CD4-positive, alpha-beta T cell treated with Interleukin-6 for 4 hours (primary cell): ENCODE measurements at places on chromosomes 5 and 9.

GRCh38 chr9:32423371-32423770, 38.9 kb downstream of the ACO1 start:
- no peak for DNase-seq

DNA sequence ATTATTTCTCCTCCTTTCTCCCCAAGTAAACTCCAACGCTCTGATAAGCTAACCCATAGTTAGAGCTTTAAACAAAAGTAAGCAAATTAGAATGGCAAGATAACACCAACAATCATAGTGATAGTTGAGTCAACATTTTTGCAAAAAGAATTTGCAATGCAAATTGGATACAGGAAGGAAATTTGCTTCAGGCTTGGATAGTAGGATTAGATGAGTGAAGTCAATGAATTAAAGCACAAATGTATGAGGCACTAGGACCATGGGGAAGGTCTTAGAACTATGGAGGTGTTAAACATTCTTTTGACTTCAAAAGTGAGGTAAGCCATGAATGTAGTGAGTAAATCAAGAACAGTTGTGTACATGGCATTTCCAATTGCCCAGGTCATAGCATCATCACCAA, 289.8 kb upstream of the GRAMD2B start:
- no peak for DNase-seq

DNA sequence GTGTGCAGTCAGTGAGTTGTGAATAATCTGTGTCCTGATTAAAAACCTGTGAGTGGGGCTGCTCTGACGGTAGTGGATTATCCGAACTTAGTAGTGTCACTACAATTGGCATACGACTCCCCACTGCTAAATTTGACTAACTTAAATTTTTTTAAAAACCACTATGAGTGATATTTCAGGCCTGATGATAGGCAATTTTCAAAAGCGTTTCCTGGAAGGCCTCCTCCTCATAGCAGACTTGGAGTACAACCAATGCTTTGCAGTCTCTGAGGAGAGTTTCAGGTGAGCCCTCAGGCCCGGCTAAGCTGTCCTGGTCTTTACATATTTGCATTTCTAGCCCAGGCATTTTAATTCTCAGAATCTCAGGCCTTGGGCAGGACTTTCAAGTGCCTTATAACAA, 10.8 kb downstream of the BTNL8 start:
- DNase-seq: no peak

- no peak for DNase-seq
Observed at GRCh38 chr9:131781069-131781468, 41.2 kb upstream of the RAPGEF1 start.

DNA sequence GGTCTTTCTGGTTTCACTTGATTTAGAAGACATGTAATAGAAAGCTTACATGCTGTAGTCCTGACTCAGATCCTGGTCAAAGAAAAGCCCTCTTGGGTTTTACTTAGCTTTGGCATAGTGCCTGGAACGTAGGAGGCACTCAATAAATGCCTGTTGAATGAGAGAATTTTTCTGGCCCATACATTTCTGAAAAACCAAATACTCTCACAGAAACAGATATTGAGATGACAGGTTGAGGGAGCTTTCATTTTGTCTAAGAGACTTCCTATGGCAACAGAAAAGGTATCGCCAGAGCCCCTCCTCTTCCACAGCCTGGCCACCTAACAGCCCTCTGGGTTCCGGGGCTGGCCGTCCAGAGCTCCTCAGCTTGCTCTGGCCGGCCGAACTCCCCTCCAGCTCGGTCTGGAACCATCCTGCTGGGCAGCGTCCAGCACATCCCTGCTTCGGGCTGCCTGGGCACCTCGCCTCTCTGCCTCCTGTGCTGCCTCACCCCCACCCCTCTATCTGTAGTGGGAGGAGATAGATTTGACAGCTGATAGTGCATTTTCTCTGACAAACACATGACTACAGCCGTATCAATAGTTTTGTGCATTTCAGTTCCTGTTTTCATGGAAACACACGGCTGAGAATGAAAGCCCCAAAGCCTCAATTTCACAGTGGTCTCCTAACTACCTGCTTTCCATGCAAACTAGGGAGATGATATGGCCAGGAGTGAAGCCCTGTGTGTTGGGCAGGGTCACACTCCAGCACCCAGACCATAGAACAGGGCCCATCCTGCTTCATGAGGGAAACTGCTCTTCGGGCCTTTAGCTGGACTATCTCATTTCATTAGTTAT, 1.1 kb downstream of the IL4 start:
- no peak for DNase-seq

DNA sequence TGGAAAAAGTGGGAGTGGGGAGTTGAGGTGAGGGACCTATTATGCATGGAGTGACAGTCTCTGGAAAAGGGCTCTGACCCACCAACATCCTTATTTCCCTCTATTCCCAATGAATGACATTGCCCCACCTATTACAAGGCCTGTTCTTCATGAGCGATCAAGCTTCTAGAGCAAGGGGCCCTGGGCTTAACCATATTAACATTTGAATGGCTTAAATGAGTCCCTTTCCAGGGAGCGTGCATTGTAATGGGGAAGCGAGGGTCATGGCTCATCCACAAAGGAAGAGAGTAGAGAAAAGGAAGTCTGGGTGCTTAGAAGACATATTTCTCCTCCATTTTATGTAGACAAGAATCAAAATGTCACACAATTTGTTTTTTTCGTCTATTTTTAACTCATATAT, 255.5 kb downstream of the CAAP1 start:
- no peak for DNase-seq

DNA sequence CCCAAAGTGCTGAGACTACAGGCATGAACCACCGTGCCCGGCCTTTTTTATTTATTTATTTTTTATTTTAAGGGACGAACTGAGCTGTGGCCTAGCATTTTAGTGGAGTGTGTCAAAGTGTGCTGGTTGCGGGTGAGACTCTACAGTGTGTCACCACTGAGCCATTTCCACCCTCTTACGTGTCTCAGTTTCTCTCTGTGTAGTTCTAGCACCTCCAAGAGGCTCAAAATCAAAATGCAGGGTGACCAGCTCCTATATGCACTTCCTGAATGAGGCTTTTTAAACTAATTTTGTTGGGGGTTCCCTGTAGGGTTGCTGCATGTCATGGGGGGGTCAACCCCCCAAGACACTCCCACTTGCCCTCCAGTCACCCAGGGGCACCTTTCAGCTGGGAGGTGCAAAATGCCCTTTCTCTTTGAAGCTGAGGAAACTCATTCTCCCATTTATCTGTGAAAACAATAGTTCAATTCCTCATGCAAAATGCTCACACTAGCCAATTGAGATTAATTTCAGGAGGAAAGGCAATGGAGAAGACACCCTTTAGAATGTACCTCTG, 69.3 kb downstream of the COL15A1 start:
- DNase-seq: peak; percentile 15

DNA sequence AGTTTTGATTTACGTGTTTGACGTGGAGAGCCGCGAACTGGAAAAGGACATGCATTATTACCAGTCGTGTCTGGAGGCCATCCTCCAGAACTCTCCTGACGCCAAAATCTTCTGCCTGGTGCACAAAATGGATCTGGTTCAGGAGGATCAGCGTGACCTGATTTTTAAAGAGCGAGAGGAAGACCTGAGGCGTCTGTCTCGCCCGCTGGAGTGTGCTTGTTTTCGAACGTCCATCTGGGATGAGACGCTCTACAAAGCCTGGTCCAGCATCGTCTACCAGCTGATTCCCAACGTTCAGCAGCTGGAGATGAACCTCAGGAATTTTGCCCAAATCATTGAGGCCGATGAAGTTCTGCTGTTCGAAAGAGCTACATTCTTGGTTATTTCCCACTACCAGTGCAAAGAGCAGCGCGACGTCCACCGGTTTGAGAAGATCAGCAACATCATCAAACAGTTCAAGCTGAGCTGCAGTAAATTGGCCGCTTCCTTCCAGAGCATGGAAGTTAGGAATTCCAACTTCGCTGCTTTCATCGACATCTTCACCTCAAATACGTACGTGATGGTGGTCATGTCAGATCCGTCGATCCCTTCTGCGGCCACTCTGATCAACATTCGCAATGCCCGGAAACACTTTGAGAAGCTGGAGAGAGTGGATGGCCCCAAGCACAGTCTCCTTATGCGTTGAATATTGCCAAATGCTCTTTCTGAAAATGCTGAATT, 850 bp downstream of the RRAGA start:
- peak; percentile 29 for DNase-seq

GRCh38 chr9:22214021-22214420, 204.9 kb upstream of the CDKN2B start:
- DNase-seq: no peak

GRCh38 chr9:32783168-32783891, at the start of gene TMEM215:
Gene TMEM215, plus strand, starts transcription at chr9:32783540. Its CDS starts 644 bp downstream, at chr9:32784184.
- DNase-seq: no peak

GRCh38 chr5:179620703-179621350, 2.6 kb downstream of the HNRNPH1 start:
- DNase-seq: no peak

DNA sequence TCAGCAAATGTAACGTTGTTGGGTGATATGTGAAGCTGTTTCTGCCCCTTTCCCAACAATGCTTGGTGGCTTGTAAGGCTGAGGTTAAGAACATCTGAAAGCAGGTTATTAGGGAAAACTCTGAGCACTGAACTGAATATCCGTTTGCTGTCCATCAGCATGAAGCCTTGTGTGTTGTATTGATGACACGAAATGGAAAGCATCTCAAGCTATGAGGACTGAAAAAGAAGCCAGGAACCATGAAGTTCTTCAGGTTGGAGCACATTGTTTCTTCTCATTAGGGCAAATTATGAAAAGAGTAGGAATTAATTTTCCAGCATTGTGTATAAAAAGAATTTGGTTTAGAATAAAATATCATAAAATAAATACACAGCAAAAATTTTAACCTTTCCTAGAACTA, 106.8 kb downstream of the IZUMO3 start:
- DNase-seq: no peak

DNA sequence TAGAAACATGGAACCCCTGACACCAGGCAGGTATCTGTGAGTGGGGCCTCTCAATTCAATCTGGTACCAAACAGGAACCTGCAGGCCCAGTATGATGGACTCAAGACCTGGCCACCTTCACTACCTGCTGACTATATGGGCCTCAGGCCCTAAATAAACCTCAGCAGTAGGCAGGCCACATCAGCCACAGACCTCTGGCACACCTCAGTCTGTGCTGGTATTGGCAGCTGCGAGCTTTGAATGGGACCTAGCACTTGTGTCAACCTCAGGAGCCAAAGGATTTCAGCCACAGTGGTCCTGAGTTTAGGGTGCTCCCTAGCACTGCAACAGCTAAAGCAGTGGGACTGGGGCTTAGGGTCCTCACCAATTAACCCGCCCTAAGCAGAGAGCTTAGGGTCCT, 325.5 kb downstream of the ZNF608 start:
- no peak for DNase-seq

DNA sequence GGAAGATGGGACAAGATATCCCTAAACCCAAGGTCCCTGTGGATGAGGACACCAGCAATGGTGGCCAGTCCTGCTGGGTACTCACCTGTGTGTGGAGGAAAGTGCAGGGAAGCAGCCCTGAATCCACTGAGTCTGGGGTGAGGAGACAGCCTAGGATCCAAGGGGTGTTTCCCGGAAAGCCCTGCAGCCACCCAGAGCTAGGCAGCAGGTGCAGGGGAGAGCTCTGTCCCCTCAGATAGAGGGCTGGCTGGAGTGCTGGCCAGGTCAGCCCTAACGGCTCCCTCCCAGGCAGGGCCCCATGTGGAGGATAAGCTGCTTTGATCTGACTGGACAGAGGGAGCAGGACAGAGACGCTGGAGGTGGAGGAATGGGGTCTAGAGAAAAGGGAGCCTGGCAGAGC, 344.7 kb upstream of the IRX4 start:
- no peak for DNase-seq

GRCh38 chr5:59000211-59000610, 417.3 kb downstream of the RAB3C start:
- no peak for DNase-seq

DNA sequence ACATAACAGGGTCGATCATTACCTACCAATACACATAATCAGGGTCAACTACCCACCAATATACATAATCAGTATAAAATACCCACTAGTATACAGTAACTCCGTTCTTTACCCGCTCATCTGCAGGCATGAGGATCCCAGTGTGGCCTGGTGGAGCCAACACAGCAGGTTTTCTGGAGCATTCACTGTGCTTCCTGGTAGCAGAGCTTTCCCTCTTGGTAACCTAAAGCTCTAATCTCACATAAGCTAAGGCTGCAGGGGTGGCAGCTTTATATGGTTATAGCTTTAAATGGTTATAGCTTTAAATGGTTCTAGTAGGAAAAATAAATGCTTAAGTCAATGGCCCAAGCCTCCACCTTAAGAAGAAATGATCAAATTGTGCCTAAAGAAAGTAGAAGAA, 11.9 kb downstream of the LCN1 start:
- DNase-seq: no peak

GRCh38 chr5:14438195-14438606, 143.4 kb upstream of the OTULINL start:
- no peak for DNase-seq

- no peak for DNase-seq
Observed at GRCh38 chr9:73259086-73259696, 107.5 kb downstream of the ANXA1 start.

DNA sequence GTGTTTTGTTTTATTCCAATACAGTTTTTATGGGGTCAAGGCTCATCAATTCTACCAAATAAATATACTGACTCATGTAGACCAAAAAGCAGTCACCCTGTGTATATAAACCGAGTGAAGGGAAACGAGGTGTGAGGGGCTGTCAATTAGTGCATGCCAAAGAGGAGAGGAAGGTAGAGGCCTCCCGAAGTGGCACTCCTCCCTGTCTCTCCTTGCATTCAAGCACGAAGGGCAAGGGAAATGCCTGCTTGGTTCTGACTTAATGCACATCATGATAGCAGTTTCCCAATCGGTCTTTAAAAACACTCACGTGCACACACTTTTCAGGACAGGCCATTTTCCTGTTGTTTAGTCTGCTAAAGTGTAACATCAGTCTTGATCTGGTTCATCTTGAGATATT, 125.6 kb upstream of the SLCO6A1 start:
- DNase-seq: no peak
